SJCRH30 (cell line): ENCODE measurements at places on chromosomes 16 and 17. TPM values are rescaled to one million over a fixed set of nuclear protein-coding genes. Genes with fewer than 3 reads are reported as not detected.

DNA sequence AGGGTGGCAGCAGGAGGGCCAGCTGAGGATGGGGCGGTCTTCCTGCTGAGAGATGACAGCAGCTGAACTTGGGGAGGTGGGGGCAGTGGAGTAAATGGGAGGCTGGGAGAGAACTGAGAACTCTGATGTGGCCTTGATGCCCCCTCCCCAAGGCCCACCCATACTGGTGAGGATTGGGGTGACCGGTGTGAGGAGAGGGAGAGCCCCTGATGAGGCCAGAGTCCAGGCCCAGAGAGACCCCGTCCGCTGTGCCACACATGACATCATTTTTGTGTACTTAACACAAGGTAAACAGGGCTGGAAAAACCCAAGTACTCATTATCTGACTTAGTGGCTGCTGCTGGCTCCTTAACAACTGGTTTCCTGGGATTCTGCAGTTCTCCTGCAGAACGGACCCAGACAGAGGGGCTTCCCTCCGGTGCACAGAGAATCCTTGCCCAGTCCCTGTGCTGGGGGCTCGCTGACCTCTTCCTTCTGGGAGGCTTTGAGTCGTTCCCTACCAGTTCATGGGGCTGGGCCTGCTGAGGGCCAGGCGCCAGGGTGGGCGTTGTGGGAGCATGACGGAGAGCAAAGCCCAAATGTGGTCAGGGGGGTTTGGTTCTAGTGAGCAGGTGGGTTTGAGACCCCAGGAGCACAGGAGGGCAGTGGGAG lies 207.6 kb downstream of the RAB11FIP4 start:
- DNase-seq = no peak
- H3K4me1 ChIP-seq = peaks cover 30% of the 10 kb centered on the region
- no peak overlapping the region for H3K27ac ChIP-seq
- no peak overlapping the region for H3K4me3 ChIP-seq
- H3K36me3 ChIP-seq = no peaks in the 10 kb centered on the region

DNA sequence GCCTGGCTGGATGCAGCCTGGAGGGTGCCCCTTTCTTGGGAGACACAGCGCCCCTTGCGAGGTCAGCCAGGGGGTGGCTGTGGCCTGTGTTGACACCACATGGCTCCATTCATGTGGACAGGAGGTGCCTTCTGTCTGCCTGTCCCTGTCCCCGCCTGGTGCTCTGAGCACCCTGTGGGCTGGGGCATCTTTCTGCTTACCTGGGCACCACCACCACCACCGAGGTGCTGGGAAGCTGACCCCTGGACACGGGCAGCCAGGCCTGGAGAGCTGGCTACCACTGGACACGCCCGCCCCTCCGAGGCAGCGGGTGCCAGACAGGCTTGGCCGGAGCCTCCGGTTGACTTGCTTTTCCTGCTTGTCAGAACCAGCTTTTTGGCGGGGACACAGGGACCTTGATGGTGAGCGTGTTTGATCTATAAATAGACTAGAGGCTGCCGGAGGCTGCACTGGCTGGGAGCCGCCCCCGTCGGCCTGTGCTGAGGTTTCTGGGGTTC lies 121.3 kb upstream of the GSE1 start:
- no peaks in the 10 kb centered on the region for H3K36me3 ChIP-seq
- no peaks in the 10 kb centered on the region for H3K4me1 ChIP-seq
- no peak overlapping the region for H3K27ac ChIP-seq
- no peak for DNase-seq

- H3K27ac ChIP-seq = no peak overlapping the region
- H3K4me3 ChIP-seq = no peak overlapping the region
- DNase-seq = no peak
- no peaks in the 10 kb centered on the region for H3K36me3 ChIP-seq
Observed at GRCh38 chr17:74603746-74604145, 11.7 kb upstream of the CD300LD start.

- H3K4me1 ChIP-seq = no peaks in the 10 kb centered on the region
- no peaks in the 10 kb centered on the region for H3K36me3 ChIP-seq
- H3K27ac ChIP-seq = no peak overlapping the region
- H3K4me3 ChIP-seq = no peak overlapping the region
Observed at GRCh38 chr17:73126716-73127473, 34.4 kb upstream of the SLC39A11 start.

DNA sequence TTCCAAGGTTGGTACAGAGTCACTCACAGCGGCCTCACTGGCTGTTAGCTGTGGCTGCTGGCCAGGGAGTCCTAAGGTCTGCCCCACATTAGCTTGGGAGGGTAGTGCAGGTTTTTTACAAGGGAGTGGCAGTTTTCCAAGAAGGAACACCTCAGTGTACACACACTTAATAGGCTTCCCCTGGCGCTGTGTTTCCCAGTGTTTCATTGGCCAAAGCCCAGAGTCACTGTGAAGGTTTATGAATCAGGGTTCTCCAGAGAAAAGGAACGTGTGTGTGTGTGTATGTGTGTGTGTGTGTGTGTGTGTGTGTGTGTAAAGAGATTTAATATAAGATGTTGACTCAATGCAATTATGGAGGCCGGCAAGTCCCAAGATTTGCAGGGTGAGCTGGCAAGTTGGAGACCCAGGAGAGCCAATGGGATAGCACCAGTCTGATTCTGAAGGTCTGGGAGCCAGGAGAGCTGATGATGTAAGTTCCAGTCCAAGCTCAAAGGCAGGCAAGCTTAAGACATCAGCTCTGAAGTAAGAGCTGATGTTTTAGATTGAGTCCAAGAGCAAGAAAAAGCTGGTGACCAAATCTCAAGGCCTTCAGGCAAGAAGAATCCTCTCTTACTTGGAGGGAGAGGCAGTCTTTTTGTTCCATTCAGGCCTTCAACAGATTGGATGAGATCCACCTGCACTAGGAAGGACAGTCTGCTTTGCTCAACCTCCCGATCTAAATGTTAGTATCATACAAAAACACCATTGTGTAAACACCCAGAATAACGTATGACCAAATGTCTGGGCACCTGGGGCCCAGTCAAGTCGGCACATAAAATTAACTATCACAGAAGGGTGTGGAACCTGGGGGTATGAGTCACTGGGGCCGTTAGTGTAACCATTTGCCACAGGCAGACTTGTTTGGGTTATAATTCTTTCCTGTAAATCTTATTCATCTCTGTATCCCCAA lies 206.8 kb downstream of the PRKCA start:
- no peaks in the 10 kb centered on the region for H3K4me1 ChIP-seq
- no peak overlapping the region for H3K27ac ChIP-seq
- H3K36me3 ChIP-seq = no peaks in the 10 kb centered on the region
- no peaks in the 10 kb centered on the region for H3K27me3 ChIP-seq

Gene INCA1
- total RNA-seq = not detected in 2 replicates

- peaks cover 5% of the 10 kb centered on the region; the same call in 1 of the 2 replicates for H3K4me1 ChIP-seq
- H3K27me3 ChIP-seq = no peaks in the 10 kb centered on the region
- no peaks in the 10 kb centered on the region for H3K36me3 ChIP-seq
- H3K4me3 ChIP-seq = no peak overlapping the region
- no peak for DNase-seq
- no peak overlapping the region for H3K27ac ChIP-seq
Observed at GRCh38 chr17:64084940-64085649, 44.8 kb downstream of the ERN1 start.

Gene GSDMA
- not detected in 2 replicates for total RNA-seq

Gene NAGS
- total RNA-seq = 1.9 and 2.4 TPM in 2 replicates

Gene RAB26
- total RNA-seq = 1.0 and 1.4 TPM in 2 replicates

- no peak overlapping the region for H3K4me3 ChIP-seq
- H3K4me1 ChIP-seq = no peaks in the 10 kb centered on the region
- no peaks in the 10 kb centered on the region for H3K27me3 ChIP-seq
- no peak overlapping the region for H3K27ac ChIP-seq
- H3K36me3 ChIP-seq = no peaks in the 10 kb centered on the region
Observed at GRCh38 chr16:17591655-17592405, 121.1 kb upstream of the XYLT1 start.

GRCh38 chr17:43554857-43555256 lies 8.7 kb upstream of the ETV4 start:
- H3K4me3 ChIP-seq = no peak overlapping the region
- no peaks in the 10 kb centered on the region for H3K4me1 ChIP-seq
- H3K27ac ChIP-seq = no peak overlapping the region
- DNase-seq = no peak
- no peaks in the 10 kb centered on the region for H3K36me3 ChIP-seq

DNA sequence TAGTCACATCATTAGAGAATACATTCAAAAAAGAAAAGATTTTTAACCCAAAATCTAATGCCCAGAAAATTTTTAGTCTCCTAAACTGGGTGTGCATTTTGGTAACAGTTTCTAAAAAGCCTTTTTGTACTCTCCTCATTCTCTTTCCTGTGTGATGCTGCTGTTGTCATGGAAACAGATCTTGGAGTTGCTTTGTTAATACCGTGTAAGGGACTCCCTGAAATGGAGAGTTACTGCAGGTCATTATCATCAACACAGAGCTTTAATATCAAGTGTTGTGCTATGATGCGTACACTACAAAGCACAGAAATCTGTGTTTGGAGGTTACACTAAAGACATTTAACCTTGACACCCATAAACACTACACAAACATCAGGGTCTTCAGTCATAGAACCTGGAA lies 216.3 kb downstream of the PRKCA start:
- no peaks in the 10 kb centered on the region for H3K27me3 ChIP-seq
- 0 out of 2 replicates have a peak, but pooled peaks cover 3% of the 10 kb centered on the region for H3K36me3 ChIP-seq
- H3K4me3 ChIP-seq = no peak overlapping the region
- no peak for DNase-seq

DNA sequence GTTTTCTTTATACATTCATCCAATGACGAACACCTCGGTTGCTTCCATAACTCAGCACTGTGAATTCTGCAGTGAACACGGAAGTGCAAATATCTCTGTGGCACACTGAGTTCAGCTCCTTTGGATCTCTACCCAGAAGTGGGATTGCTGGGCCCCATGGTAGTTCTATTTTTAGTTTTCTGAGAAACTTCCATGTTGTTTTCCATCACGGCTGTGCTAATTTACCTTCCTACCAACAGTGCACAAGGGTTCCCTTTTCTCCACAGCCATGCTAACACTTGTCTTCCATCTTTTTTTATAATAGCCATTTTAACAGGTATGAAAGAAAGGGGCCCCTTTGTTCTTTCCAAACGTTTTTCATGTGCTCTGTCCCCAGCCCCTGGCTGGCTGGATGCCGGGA lies 30.2 kb upstream of the CBLN1 start:
- no peak for DNase-seq
- H3K4me1 ChIP-seq = no peaks in the 10 kb centered on the region
- H3K27me3 ChIP-seq = 0 out of 2 replicates have a peak, but pooled peaks cover 4% of the 10 kb centered on the region

Gene ALOX12B
- not detected in 2 replicates for total RNA-seq

DNA sequence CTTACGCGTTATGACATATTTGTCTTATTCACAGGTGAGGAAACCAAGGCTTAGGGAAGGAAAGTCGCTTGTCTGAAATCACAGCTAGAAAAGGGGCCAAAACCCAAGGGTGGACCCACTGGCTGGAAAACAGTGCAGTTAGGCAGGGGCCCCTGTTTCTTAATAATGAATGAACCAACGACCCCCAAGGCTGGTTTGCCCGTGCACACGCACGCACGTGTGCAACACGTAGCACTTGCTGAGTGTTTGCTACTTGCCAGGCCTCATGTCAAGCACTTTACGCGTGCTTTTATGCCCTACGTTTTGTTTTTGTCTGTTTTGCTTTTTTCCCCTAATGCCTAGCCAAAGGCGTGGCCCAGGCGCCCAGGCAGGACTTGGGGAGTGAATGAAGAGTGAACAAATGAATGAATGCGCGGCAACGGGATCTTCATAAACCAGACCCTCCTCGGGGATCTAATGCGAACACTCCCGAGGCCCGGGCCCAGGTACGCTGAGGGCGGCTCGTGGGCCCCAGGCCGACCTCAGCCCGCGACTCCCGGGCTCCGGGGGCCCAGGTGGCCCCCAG lies 571 bp upstream of the USP10 start:
- H3K27me3 ChIP-seq = no peaks in the 10 kb centered on the region
- peak overlapping the region; percentile 48; the same call in 1 of the 2 replicates for H3K27ac ChIP-seq
- no peaks in the 10 kb centered on the region for H3K36me3 ChIP-seq
- H3K4me1 ChIP-seq = peaks cover 3% of the 10 kb centered on the region
- H3K4me3 ChIP-seq = peak overlapping the region; percentile 98
- no peak for DNase-seq

- H3K4me1 ChIP-seq = no peaks in the 10 kb centered on the region
- H3K36me3 ChIP-seq = no peaks in the 10 kb centered on the region
- peaks cover 26% of the 10 kb centered on the region for H3K27me3 ChIP-seq
- H3K27ac ChIP-seq = no peak overlapping the region
Observed at GRCh38 chr17:19553036-19553435, 19.4 kb downstream of the SLC47A1 start.

- H3K27ac ChIP-seq = no peak overlapping the region
- H3K4me3 ChIP-seq = no peak overlapping the region
- DNase-seq = no peak
Observed at GRCh38 chr16:59540621-59541020, 806.5 kb upstream of the GOT2 start.

Gene SNAI3
- 0.47 and 0.56 TPM in 2 replicates for total RNA-seq

- H3K4me3 ChIP-seq = peak overlapping the region; percentile 2; the same call in 1 of the 2 replicates
- no peak overlapping the region for H3K27ac ChIP-seq
- H3K4me1 ChIP-seq = peaks cover 3% of the 10 kb centered on the region; the same call in 1 of the 2 replicates
- DNase-seq = peak; percentile 53
Observed at GRCh38 chr16:81004646-81005353, 1.9 kb downstream of the CMC2 start.

DNA sequence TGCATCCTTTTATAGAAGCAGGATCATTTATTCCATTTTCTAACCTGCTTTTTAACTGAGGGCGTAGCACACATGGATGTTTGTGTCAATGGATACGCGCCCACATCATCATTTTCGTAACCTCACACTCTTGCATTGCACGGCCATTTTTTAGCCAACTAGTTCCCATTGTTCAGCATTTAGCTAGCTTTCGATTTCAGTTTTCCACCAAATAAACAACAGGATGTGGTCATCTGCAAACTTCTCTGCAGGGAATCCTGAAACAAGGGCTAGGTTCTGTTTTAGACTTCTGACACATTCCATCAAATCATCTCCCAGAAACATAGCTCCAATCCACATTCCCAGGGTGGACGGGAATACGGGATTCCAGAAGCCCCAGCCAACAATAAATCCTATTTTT lies 6.4 kb downstream of the CYB561 start:
- H3K27ac ChIP-seq = no peak overlapping the region
- H3K4me3 ChIP-seq = no peak overlapping the region
- no peaks in the 10 kb centered on the region for H3K4me1 ChIP-seq
- H3K36me3 ChIP-seq = no peaks in the 10 kb centered on the region
- DNase-seq = no peak

- H3K27ac ChIP-seq = peak overlapping the region; percentile 63; the same call in 1 of the 2 replicates
- H3K36me3 ChIP-seq = no peaks in the 10 kb centered on the region
- DNase-seq = no peak
Observed at GRCh38 chr17:80261895-80262279, 1.2 kb downstream of the RNF213 start.

- peak overlapping the region; percentile 100 for H3K4me3 ChIP-seq
- DNase-seq = peak; percentile 47
- H3K4me1 ChIP-seq = no peaks in the 10 kb centered on the region
- H3K27me3 ChIP-seq = no peaks in the 10 kb centered on the region
Observed at GRCh38 chr16:4272114-4272956, 488 bp downstream of the TFAP4 start.
